Activated naive CD8-positive, alpha-beta T cell treated with anti-CD3 and anti-CD28 coated beads, Interleukin-2, amount 10 ng/mL, durations not matched to agents 7 days and 5 days (primary cell): ENCODE measurements at places on chromosomes 6 and 20.

- DNase-seq: peak; percentile 28
- no peaks in the 10 kb centered on the region for H3K36me3 ChIP-seq
These were observed 36.8 kb upstream of the ZBP1 start for GRCh38 chr20:57656821-57657534.

- no peak overlapping the region for H3K4me3 ChIP-seq
- no peaks in the 10 kb centered on the region for H3K4me1 ChIP-seq
- peaks cover 41% of the 10 kb centered on the region for H3K27me3 ChIP-seq
- peaks cover 4% of the 10 kb centered on the region for H3K36me3 ChIP-seq
- H3K27ac ChIP-seq: no peak overlapping the region
These were observed 56.4 kb downstream of the NRN1 start for GRCh38 chr6:5950361-5950785.

DNA sequence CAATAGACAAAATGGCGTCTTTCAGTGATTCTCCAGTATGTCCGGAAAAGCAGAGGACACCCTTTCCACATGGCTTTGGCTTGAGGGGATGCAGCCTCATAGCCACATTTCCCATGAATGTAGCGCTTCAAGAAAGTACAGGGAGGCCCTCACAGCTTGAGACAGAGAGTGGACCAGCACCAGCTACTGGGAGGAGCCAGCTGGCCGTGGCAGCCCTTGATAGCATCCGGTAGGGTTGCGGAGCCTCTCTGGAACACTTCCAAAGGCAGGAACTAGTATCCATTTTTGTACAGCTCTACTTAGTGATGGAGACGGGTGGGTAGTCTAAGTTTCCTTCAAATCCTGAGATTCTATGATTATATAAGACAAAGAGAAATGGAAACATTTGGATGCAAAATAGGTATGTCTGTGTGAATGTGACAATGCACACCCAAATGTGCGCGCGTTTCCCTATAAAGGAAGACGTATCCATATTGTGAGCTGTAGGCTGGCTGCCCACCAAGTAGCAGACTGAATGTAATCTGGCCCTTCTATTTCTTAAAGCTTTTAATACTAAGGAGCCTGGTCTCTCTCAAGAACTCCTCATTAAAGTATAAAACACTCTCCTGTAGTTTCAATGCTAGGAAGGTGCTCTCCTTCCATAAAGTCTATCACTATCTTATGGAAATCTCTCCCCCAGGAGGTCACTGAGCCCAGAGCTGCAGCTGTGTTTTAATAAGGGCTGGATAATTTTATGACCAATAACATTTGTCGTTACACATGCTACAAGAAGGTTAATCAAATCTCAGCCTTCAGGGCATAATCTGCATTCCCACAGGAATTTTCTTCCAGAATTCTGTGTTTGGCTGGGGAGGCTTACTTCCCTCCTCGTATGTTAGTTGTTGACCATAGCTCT, 74.0 kb downstream of the SOBP start:
- H3K4me3 ChIP-seq: no peak overlapping the region
- peaks cover 8% of the 10 kb centered on the region for H3K4me1 ChIP-seq
- peaks cover 30% of the 10 kb centered on the region for H3K27me3 ChIP-seq
- H3K27ac ChIP-seq: no peak overlapping the region

- H3K36me3 ChIP-seq: no peaks in the 10 kb centered on the region
- no peak overlapping the region for H3K27ac ChIP-seq
- peaks cover 14% of the 10 kb centered on the region for H3K27me3 ChIP-seq
- H3K4me1 ChIP-seq: no peaks in the 10 kb centered on the region
These were observed 18.8 kb downstream of the EYA2 start for GRCh38 chr20:46913329-46914044.

GRCh38 chr6:160188773-160189172, 67.2 kb downstream of the SLC22A1 start:
- H3K4me3 ChIP-seq: no peak overlapping the region
- no peaks in the 10 kb centered on the region for H3K4me1 ChIP-seq
- peaks cover 4% of the 10 kb centered on the region for H3K27me3 ChIP-seq
- no peak for DNase-seq

- DNase-seq: no peak
- H3K4me3 ChIP-seq: no peak overlapping the region
- no peak overlapping the region for H3K27ac ChIP-seq
- peaks cover 24% of the 10 kb centered on the region for H3K36me3 ChIP-seq
- peaks cover 4% of the 10 kb centered on the region for H3K4me1 ChIP-seq
These were observed 110.6 kb downstream of the CDKAL1 start for GRCh38 chr6:20644667-20645370.

DNA sequence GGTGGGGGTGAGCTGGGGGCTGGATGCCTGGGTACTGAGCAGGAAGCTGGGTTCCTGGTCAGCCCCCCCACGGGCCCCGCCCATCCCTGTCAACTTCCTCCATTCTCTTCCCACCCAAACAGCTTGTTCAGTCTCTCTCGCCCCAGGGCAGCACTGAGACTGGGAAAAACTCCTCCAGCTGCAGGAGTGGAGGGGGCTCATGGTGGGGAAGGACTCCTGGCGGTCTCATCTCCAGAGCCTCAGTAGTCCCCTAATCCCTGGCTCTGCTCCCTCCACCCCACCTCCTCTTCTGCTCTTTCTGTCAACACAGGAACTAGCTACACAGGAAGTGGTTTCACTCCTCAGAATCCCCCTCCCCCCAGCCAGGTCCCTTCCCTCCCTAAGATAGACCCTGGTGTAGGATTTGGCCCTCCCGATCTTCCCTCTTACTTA, at the start of gene GPSM3:
GPSM3 (minus strand) TSS at position 36 of the 432 bp plus-strand sequence. CDS start 130 bp downstream, outside the sequence.
- H3K4me1 ChIP-seq: peaks cover 36% of the 10 kb centered on the region
- peak within 1 kb of the TSS; percentile 94 for H3K4me3 ChIP-seq
- peak; percentile 76 for DNase-seq
- H3K27me3 ChIP-seq: no peaks in the 10 kb centered on the region

GRCh38 chr6:132084811-132085509, 133.8 kb upstream of the CCN2 start:
- H3K36me3 ChIP-seq: no peaks in the 10 kb centered on the region
- no peak overlapping the region for H3K27ac ChIP-seq
- no peaks in the 10 kb centered on the region for H3K27me3 ChIP-seq
- no peak for DNase-seq

DNA sequence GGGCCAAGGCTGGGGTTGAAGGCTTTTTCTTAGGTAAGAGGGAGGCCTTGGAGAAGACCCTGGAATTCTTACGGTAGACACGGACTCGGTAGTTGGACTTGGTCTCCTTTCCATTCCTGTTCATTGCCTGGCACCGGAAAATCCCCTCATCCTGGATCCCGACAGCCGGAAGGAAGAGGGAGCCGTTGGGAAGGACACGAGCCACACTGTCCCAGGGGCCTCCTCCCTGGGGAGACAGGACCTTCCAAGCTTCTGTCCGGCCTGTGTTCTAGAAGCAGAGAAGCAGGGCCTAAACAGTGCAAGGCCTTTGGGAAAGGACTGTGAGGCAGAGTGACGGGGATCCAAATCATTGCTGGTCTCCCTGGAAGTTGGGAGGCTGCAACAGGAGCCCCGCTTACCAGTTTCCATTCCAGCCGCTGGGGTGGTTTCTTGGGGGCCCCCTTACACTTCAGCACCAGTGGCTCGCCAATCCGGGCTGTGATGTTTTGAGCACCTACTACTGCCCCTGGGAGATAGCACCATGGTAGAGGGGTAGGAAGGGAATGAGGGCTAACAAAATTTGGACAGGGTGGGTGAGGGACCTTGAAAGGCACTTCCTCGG, 470 bp downstream of the AGER start:
- H3K4me3 ChIP-seq: no peak overlapping the region
- H3K27ac ChIP-seq: peak overlapping the region; percentile 16
- H3K27me3 ChIP-seq: no peaks in the 10 kb centered on the region
- DNase-seq: peak; percentile 24

GRCh38 chr6:168999392-168999791, 254.3 kb downstream of the THBS2 start:
- DNase-seq: no peak
- no peak overlapping the region for H3K4me3 ChIP-seq
- no peak overlapping the region for H3K27ac ChIP-seq
- H3K27me3 ChIP-seq: peaks cover 4% of the 10 kb centered on the region
- no peaks in the 10 kb centered on the region for H3K4me1 ChIP-seq
- H3K36me3 ChIP-seq: no peaks in the 10 kb centered on the region

DNA sequence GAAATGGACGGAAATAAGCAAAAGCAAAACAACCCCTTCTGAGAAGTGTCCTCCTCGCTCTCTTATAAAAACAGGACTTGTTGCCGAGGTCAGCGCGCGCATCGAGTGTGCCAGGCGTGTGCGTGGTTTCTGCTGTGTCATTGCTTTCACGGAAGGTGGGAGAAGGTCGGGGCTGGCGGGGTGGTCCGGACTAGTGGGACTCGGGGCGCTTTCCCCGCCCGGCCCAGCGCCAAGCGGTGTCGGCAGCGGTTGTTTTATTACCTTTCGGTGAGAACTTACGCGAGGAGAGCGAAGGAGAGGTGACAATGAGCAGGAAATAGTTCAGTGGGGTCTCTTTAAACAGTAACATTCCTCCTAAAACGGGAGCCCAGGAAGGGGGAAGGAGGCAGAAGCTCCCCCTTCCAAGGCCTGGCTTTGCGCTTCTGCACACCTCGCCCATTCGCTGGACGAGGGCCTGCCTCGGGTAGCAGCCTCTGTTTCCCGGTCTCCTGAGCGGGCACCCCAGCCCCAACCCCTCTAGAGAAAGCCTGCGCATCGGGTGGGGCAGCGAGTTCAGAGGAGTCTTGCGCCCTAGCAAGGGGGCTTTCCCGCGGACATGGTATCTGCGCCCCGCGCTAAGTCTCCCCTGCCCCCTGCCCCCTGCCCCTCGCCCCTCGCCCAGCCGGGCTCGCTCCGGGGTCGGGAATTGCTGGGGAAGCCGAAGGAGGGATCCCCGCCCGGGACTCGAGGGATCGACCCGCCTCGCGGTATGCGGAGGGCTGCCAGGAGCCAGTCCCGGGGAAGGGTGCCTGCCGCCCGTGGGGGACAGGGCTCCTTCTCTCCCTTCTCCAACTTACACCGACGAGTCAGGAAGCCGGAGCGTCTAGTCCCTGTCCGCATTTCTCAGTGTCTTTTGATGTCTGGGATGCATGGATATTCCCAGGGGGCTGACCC, 1.2 kb upstream of the TBXT start:
- peaks cover 63% of the 10 kb centered on the region for H3K27me3 ChIP-seq
- H3K4me1 ChIP-seq: peaks cover 5% of the 10 kb centered on the region
- peak overlapping the region; percentile 57 for H3K27ac ChIP-seq
- no peaks in the 10 kb centered on the region for H3K36me3 ChIP-seq
- DNase-seq: peak; percentile 32
- peak overlapping the region; percentile 79 for H3K4me3 ChIP-seq

DNA sequence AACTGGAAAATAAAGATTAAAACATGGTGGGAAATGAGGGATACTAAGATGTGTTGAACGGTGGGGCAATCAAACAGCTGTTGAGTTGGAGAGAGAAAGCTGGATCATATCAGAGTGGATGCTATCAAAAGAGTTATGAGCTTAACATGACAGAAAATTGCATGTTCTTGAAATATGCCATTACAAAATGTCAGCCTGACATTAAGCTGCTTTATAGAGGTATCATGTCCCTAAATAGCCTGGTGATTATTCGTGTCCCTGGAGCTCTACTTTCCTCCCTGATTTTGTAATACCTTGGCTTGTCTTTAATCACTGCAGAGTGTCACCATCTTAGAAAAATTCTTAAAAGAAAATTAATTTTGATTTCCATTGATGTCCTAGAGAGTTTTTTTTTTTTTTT, 223.1 kb downstream of the PHF3 start:
- DNase-seq: no peak
- H3K4me1 ChIP-seq: no peaks in the 10 kb centered on the region
- no peaks in the 10 kb centered on the region for H3K36me3 ChIP-seq

DNA sequence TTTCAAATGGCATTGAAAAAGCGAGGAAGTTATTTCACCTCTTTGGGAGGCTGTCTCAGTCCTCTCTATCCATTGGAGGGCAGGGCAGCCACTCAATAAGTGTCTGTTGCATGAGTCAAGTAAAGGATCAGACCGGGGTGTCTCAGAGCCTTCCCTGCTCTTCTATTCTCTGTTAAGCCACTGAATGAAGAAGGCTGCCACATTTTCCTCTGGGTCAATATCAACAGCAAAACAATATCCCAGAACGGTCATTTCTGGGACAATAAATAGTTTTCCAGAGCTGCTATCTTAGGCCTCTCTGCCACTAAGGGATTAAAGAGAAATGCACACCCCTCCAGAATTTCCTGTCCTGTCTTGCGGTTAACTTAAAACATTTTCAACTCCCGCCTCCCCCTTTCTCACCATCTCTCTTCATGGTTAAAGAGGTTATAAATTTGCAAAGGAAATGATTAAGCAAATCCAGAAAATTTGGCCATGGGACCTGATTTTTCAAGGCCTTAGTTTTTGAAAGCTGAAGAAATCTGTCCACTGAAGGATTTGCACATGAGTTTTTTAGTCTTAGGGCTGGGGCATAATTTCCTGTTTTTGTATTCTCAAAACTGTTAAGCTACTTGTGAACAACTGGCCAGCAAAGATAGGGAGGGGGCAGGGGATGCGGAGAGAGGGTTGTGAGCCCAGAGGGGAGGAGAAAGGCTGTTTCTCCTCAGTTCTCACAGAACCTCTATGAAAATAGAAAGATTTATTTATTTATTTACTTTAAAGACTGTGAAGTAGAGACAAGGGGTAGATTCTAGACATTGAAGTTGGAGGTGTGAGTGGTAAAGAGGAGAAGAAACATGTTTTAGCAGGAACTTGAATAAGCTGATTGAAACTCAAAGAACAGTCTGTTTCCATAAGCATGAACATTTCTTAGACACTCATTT, 135.7 kb downstream of the BCAS1 start:
- no peaks in the 10 kb centered on the region for H3K27me3 ChIP-seq
- H3K36me3 ChIP-seq: peaks cover 1% of the 10 kb centered on the region
- peak overlapping the region; percentile 91 for H3K27ac ChIP-seq

- H3K27ac ChIP-seq: no peak overlapping the region
- DNase-seq: no peak
- H3K4me1 ChIP-seq: peaks cover 4% of the 10 kb centered on the region
- H3K36me3 ChIP-seq: no peaks in the 10 kb centered on the region
- peaks cover 2% of the 10 kb centered on the region for H3K27me3 ChIP-seq
These were observed 10.4 kb downstream of the PMEPA1 start for GRCh38 chr20:57699395-57699794.

DNA sequence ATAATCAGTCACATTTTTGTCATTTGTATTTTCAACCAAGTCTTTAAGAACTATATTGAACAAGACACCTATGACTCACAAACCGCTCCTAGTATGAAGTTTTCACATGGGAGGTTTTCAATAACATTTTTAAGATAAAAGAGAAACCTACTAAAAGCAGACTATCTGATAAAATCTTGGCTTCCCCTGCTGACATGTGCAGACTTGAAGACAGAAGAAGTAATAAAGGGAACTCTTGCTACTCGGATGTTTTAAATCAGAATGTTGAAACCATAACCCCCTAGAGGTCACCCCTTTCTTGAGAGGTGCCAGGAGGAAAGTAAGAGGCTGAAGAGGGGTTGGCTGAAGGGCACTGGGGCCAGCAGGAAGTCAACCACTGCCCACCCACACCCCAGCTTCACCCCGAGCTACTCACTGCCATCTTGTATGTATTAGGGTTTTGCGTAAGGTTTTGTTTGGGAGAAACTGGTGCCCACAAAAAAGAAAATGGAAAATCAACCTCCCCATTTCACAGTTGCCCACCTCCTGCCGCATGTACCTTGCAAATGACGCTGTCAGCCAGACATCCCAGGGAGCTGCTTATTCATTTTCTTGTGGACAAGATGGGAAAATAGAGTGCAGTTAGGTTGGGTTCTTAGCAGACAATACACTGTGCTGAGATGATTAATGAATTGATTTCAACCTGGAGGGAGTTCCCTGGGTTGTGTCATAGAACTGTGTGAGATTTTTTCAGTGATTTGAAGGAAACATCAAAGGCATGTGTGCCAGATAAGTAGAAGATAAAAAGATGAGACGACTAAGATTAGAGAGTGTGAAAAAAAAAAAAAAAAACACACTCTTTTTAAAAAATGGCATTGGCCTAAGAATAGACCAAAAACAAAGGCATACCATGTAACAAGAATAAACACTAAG, 83.2 kb upstream of the TAB2 start:
- no peak for DNase-seq
- peak overlapping the region; percentile 49 for H3K4me3 ChIP-seq
- peaks cover 39% of the 10 kb centered on the region for H3K36me3 ChIP-seq
- no peaks in the 10 kb centered on the region for H3K27me3 ChIP-seq
